ENCODE measurements at places on chromosomes 13 and 19.

DNA sequence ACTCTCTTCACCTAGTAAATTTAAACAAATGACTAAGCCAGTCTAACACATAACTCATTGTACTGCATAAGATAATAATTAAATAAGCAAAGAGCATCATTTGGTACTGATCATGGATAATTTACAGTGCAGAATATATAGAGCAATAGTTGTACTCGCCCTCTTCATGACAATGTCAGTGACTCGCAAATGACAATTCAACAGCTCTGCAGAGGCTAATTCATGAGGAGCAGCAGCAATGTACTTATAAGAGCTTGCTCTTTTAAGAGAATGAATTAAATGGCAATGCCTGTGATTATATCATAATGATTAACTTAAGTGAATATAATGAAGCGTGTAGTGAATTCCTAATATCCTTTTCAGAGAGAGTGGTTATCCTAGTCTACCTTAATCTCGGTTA lies 284.5 kb upstream of the PCDH20 start:
- DNase-seq = no peak

- DNase-seq = no peak
Measured at GRCh38 chr13:99982036-99982730, 599 bp downstream of the ZIC2 start.

- no peak for DNase-seq
Measured at GRCh38 chr13:106352850-106353249, 182.6 kb downstream of the EFNB2 start.

- DNase-seq = no peak
Measured at GRCh38 chr19:13689085-13689484, 75.2 kb upstream of the MRI1 start.

DNA sequence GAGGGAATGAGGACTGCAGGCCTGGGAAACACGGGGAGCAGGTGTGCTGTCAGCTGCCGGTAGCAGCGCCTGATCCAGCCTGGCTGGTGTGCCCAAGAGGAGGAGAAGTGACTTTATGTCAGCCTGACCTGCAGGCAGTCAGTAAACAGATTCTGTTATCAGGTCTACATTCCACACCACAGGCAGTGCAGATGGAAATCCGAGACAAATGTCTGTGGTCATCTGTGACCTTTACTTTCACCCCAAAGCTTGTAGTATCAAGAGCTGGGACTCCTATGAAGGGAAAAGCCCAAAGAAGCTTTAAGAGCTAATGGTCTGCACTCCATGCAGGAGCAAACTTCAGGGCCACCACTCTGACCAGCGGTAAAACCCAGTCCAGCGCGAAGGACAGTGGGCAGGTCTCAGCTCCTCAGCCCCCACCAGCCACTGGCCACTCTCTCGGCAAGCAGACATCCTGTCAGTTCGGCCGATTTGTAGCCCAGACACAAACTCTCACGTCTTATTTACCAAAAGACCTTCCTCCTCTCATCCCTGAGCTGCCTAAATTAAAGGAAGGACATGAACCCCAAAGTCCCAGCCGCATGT lies 7.7 kb downstream of the EPS15L1 start:
- DNase-seq = no peak

DNA sequence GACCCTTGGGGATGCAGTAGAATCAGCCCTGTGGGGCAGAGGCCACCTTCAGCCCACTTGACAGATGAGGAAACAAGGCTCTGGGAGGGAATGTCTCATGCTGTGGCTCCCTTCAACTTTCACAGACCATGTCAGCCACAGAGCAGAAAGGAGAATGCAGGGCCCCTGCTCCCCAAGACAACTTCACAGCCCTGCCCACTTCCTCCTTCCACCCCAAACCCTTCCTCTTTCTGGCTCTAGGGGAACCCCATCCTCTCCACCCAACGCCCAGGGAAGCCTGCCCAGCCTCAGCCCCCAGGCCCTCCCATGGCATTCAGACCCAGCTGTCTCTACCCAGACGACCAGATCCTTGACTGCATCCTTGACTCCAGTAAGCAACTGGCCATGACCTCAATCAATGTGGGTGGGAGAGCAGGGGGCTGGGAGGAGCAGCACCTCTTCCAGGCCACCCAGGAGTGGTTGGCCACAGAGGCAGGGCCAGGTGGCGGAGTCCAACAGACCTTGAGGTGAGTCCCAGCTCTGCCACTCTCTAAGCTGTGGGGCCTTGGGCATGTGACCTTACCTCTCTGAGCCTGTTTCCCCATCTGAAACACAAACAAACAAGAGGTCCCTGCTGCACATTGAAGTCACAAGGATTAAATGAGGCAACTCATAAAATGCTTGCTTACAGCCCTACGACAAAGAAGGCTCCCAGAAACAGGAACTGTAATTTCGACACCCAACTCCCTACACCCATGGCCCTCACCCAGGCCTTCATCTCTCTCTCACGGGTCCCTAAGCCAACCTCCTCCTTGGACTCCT lies 15.8 kb downstream of the DEDD2 start:
- DNase-seq = no peak

DNA sequence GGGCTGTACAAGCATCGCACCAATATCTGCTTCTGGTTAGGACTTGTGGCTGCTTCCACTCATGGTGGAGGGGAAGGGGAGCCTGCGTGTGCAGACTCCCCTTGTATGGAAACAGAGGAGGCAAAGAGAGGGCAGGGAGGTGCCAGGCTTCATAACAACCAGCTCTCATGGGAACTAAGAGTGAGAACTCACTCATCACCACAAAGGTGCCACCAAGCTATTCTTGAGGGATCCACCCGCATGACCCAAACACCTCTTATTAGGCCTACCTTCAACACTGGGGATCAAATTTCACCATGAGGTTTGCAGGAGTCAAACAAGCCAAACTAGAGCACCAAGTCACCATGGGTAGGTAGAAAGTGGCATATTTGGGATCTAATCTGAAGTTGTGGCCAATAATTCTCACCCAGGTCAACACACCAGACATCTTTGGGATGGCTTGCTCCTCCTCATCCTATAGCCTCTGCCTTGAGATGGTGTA lies 46.4 kb downstream of the RUBCNL start:
- no peak for DNase-seq

DNA sequence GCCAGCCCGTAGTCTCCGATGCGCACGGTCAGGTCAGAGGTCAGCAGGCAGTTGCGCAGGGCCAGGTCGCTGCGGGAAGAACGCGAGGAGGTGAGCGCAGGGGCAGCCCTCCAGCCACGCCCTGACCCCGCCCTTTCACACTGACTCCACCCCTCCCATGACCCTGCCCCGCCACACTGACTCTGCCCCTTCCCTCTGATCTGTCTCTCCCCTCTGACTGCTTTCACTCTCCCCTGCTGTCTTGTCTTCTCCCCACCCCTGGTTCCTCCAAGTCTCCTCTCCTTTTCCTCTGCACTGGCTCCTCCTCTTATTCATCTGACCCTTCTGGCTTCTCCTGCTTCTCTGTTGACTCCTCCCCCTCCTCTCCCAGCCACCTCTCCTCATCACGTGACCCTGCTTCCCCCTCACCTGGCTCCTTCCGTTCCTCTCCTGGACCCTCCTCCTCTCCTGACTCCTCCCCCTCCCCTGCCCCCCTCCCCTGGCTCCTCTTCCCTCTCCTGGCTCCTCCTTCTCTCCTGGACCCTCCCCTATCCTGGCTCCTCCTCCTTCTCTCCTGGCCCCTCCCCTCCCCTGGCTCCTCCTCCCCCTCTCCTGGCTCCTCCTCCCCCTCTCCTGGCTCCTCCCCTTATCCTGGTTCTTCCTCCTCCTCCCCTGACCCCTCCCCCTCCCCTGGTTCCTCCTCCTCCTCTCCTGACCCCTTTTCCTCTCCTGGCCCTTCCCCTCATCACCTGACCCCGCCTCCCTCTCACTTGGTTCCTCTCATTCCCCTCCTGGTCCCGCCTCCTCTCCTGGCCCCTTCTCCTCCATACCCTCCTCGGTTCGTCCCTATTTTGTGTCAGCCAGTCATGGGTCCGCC lies 9.9 kb downstream of the LMTK3 start:
- no peak for DNase-seq
